Caudate nucleus (tissue), 63 donors: ENCODE measurements at places on chromosomes 1 and 21.

GRCh38 chr1:218339267-218339831 is 5.8 kb upstream of the TGFB2 start:
- DNase-seq = no peak

- no peak for DNase-seq
Measured at GRCh38 chr1:81937791-81938450, 137.2 kb downstream of the ADGRL2 start.

- DNase-seq = no peak
Measured at GRCh38 chr1:226696547-226696946, 42.5 kb downstream of the ITPKB start.

DNA sequence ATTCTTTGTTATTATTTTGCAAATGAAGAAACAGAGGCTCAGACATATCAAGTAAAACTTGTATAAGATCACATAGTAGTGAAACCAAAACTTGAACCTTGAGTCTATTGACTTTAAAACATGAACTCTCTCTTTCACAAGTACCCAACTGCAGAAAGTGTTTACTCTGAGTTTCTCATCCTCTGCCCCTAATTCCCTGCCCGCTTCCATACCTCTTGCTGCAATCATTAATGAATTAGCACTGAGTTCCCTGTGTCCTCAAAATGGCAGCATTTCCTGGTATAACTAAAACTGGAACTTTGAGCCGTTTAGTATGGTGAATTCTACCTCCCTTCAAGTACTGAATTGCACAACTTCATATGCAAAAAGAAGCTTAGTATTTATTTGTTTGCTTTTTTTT is 147.7 kb upstream of the DNAH14 start:
- DNase-seq = no peak

DNA sequence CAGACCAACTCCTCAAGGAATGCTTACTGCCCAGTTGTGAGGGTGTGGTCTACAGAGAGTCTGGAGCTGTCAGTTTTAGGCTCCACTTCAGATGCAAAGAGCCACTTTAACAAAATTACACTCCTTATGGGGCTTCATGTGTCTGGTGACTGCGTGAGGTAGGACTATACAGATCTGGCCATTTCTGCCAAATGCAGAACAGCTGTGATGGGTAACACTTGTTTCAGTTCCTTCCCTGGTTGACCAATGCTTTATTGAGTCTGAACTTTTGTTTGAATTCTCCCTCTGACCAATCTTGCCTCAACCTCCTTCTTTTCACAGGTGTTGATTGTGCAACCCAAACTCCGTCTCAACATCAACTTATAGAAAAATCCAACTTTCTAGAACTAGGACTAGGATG is 181.2 kb downstream of the OMA1 start:
- no peak for DNase-seq

- DNase-seq = no peak
Measured at GRCh38 chr1:178005450-178005849, 35.6 kb upstream of the SEC16B start.

DNA sequence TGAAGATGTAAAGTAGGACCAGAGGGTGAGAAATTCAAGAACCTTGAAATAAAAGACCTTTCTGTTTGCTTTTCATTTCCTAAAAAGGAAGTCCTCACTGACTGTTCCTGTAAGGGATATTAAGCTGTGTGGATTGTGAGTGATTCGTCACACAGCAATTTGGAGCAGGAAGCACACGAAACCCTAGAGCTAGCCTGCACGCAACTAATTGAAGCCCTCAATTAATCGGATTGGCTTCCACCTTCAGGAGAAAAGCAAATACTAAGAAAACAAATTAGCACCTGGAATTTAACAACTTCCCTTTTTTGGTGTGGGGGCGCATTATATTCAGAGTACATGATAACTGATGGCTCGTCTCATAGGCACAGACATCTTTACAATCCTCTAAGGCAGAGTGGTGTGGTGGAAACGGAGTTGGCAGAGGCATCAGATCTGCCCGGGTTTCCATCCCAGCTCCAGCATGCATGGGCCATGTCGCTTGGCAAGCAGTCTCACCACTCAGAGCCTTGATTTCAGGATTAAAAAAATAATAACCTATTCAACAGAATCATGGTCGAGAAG is 95.2 kb downstream of the KCNJ15 start:
- DNase-seq = no peak

DNA sequence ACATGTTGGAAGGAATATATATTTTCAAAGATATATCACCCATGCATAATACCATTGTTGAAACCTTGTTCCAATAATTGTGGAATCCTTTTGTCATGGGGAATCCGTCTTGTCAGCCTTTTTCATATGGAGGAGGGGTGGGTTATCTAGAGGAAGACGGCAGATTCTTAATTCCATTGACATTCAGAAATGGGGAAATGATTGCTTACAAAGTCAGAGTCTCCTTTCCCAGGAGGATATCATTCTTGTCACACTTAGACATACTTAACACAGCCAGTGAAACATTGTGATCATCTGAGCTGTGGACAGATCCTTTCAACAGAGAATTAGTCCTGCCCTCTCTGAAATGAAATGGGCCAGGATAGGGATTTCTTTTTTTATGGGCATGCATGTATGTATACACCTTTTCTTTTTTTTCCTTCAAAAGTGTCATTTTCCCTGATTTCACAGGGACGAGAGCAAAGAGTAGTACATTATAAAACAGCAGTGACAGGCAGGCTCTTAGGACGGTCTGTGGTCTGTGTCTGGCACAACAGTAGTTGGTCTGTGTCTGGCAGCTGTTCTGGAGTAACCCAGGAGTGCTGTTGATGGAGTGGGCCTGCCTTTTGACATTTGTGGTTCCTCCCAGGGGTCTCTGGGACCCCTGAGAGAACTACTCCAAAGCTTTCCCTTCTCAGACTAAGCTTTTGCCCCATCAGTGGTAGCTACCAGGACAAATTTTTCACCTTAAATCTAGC is 50.1 kb downstream of the VPS13D start:
- no peak for DNase-seq

DNA sequence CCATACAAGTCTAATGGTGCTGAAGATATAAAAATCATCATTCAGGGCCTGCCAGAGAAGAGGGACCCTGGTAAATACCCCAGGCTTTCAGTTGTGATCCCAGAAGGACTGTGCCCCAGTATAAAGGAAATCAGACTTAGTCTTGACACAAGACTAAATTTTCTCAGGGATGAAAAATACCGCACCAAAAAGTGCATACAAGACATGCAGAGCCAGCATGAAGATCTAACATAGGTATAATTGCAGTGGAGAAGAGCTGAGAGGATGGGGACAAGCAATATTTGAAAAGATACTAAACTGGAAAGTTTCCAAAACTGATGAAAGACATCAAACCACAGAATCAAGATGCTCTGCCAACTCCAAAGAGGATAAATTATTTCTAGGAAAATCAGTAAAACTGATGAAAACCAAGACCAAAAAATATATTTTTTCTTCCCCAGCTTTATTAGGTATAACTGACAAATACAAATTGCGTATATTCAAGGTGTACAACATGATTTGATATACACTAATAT is 17.7 kb upstream of the SIM2 start:
- DNase-seq = no peak

GRCh38 chr21:33872881-33873515 is 42.6 kb downstream of the ATP5PO start:
- no peak for DNase-seq

GRCh38 chr1:245105815-245106410 is 48.9 kb upstream of the KIF26B start:
- DNase-seq = no peak

- no peak for DNase-seq
Measured at GRCh38 chr1:14787604-14788003, 189.1 kb downstream of the KAZN start.

GRCh38 chr1:154833209-154833608 is 36.9 kb downstream of the KCNN3 start:
- no peak for DNase-seq

DNA sequence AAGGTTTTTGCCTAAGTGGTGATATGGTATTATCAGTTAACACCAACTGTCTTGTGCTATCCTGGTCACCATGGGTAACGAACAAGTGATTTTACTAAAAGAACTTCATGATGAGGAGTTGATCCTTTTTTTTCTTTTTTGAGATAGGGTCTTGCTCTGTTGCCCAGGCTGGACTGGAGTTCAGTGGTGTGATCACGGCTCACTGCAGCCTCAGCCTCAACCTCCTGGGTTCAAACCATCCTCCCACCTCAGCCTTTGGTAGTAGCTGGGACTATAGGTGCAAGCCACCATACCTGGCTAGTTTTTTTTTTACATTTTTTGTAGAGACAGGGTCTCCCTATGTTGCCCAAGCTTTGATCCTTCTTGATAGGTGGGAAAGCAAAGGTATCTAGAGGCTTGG is 5.1 kb downstream of the METTL13 start:
- DNase-seq = no peak

- no peak for DNase-seq
Measured at GRCh38 chr21:16514316-16514715, 784.5 kb downstream of the USP25 start.

DNA sequence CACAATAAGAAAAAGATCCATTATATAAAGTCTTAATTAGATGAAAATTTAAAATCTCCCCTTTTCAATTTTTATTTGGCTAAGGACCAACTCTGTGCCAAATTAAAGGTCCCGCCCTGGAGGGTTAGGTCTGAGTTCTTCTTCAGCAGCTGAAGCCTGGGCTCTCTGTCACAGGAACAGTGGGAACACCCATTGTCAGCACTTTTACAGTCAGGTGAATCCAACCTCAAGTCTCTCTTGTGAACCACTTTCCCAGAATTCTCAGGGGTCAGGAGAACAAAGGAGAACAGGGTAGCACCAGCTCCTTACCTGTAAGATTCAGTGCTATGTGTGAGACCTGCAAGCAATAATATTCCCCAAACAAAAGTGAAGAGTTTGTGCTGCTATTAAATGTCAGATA is 25.1 kb upstream of the HJV start:
- no peak for DNase-seq

GRCh38 chr1:62457955-62458354 is 21.1 kb downstream of the USP1 start:
- no peak for DNase-seq

- peak; percentile 49 for DNase-seq
Measured at GRCh38 chr1:96236156-96236739, 485.3 kb upstream of the PTBP2 start.
